ENCODE measurements at places on chromosomes 2 and 18.

DNA sequence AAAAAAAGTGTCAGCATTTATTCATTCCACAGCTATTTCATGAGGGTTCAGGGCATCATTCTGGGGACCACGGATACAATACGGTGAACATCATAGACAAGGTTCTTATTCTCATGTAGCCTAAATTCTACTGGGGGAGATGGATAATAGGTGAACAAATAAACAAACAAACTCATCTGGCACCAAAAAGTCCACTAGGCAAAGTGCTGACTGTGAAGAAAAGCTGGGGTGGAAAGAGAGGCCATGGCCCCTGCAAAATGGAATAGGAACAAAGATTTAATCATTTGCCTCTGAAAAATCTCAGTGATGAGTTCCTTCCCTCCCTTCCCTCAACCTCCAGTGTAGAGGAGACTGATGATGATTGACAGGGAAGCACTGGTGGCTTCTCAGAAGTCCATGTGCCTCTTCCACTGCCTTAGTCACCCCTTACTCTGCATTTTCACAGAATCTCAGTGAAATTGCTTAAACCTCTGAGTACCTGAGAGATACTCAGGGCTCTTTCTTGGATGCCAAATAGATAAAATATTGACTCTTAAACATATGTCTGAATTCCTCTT is 69.3 kb upstream of the IL1R1 start:
- DNase-seq, result no peak

- no peak for DNase-seq
Observed at GRCh38 chr2:191434072-191434471, 188.9 kb downstream of the MYO1B start.

DNA sequence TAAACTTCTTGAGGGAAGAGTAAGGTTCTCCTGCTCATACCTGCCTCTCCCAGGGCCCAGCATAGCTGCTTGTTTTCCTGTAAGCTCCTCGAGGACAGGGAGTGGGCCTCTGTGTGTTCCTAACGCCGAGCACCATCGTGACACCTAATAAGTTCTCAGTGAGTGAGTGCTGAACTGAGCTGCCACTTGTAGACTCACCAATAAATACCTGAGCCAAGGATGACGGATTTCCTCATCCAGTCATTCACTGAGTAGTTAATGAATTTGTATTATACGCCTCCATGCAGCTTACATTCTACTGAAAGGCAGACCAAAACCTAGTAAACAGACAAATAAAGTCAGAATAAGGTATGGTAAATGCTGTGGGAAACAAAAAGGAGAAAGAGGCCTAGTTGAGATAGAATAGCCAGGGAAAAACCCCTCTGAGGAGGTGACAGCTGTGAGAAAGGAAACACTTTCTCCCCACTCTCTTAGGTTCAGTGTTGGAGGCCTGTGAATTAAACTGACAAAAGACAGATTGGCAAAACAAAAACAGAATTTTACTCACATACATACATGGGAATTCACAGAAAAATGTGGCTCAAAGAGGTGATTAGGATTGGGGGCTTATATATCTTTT is 138.6 kb downstream of the B3GNT2 start:
- no peak for DNase-seq

- no peak for DNase-seq
Observed at GRCh38 chr2:153823880-153824279, 47.8 kb upstream of the GALNT13 start.

DNA sequence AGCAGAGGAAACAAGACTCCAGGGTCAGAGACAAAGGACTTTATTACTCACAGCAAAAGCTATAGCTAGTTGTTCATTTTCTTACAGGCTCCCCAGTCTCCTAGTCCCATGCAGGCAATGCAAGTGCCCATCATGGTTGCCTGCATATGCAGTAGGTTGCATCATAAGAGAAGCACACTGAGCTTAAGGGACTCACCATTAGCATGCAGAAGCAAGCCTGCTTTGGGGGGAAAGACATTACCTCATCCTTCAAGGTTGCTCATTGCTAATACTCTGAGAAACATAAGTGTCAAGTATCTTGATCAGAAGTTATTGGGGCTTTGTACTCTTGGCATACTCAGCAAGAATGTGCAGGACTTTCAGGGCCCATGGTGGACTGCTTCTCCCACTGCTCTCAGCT is 114.6 kb upstream of the CCDC68 start:
- DNase-seq, result no peak

- no peak for DNase-seq
Observed at GRCh38 chr2:223095207-223095606, 43.2 kb downstream of the KCNE4 start.

DNA sequence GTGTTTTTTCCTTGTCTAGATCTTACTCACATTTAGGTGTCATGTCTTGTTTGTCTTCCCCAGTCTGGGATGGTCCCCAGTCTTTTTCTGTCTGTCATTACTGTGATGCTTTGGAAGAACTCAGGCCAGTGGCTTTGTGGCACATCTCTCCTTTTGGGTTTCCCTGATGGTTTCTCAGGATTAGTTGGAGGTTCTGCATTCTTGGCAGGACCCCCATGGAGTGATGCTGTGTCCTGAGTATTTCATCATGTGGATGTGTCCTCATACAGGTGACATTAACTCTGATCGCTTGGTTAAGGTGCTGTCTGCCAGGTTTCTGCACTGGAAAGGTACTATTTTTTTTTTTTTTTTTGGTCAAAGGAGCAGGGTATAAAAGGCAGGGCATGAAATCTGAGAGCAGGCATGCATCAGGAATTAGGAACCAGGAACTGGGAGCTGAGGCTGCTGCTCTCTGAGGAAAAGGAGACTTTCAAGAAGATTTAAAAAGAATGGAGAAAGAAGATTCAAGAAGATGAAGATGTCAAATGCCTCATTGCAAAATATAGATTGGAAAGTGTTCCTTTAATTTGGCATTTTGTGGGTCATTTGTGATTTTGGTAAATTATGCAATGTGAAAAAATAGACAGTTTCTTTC is 85.3 kb downstream of the NUP35 start:
- DNase-seq, result no peak

DNA sequence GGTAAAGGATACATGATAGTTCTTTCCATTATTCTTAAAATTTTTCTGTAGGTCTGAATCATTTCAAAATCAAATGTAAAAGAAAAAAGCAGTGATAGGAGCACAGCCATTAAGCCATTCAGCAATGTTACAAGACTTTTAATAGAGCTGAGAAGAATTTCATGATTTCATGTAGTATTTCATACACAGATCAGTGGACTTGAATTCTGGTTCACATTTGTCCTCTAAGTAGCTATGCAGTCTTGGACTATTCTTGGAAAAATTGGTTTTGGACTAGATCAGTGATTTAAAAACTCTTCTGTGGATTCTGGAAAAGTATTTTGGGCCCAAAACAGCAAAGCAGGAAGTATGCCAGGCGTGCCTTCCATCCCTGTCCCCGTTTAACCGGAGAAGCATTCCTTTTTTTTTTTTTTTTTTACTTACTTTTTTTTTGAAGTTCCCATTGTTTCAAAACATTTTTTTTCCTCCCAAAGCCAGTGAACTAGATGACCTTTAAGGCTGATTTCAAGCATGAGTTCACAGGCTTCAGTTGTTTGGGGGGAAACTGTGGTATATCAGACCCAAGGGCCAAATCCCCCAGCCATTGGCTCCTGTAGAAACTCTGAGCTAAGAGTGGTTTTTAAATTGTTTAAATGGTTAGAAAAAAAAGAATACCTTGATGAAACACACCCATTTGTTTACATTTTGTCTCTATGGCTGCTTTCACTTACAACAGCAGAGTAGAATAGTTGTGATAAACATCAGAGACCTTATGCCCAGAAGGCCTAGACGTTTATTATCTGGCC is 17.5 kb upstream of the POLI start:
- DNase-seq, result no peak

DNA sequence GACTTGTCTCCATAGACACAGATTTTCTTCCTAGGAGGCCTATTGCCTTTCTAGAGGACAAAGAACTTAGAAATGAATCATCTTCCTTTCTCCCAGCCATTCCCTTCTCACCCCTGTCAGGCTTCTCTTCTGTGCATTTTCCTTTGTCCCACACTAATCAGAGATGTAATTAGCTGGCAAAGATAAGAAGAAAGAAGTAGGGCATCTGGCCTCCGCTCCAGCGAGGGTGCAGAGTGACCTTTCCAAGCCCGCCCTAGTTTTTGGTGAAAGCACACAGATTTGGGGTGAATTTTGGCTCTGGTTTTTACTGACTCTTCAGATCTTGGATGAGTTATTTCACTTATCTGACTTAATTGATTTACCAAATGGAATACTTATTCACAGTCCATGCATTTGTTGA is 626.5 kb downstream of the ZEB2 start:
- DNase-seq, result no peak

DNA sequence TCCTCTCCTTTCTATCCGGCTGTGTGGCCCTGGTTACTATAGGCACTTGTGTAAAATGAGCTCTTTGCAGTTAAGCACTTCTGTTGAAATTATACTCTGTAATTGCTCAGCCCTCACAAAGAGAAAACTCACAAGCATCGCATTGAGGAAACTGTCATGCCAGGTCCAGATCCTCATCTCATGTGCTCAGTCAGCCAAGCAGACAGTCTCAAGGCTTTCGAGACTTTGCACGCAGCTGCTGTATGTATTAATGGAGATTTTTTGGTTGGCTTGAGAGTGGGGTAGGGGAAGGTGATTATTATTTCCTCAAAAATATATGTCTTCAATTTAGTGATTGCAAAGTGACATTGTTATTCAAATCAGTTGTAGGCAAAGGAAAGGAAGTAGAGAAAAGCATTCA is 33.0 kb upstream of the PHLPP1 start:
- DNase-seq, result no peak

GRCh38 chr2:26238311-26238958 is 6.0 kb downstream of the HADHA start:
- no peak for DNase-seq

- no peak for DNase-seq
Observed at GRCh38 chr2:57850415-57851130, 196.0 kb upstream of the VRK2 start.

DNA sequence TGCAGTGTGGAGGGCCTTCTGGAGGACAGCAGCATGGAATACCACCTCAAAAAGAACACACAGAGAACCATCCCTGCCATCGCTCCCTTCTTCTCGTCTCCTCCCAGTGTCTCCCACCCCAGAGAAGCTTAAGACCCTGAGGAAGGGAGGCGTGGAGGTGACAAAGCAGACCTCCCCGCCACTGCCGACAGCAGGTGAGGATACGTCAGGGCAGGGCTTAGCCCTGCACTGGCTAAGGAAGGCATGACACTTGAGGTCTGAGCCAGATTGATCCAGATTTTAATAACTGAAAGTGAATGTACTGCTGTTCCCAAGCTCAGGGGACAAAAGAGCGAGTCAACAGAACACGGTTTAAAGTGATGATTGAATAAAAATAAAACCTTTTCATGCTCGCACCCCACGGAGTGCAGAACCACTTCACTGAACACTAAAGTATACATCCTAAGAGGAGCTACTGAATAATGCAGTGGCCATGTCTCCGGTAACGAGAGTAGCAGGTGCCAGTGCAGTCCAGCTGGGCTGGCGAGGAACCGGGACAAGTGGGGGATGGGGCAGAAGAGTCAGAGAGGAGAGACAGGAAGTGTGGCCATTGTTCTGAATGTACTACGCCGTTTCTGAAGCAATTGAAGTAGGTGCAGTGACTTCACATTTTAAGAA is 391.0 kb downstream of the CDH2 start:
- DNase-seq, result no peak

DNA sequence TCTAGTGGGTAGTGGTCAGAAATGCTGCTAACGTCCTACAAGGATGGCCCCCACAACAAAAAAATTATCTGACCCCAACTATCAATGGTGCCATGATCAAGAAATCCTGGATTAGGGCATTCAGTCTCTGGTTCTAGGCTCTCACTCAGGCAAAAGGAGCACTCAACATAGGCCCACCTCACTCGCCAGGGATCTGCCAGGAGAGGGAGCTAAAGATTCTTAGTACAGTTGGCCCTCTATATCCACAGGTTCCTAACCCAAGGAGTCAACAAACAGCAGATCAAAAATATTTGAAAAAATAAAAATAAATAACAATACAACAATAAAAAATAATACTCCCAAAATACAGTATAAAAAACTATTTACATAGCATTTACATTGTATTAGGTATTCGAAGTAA is 10.0 kb downstream of the SLC4A5 start:
- DNase-seq, result no peak

- no peak for DNase-seq
Observed at GRCh38 chr2:64840426-64840881, 148.7 kb upstream of the SLC1A4 start.

DNA sequence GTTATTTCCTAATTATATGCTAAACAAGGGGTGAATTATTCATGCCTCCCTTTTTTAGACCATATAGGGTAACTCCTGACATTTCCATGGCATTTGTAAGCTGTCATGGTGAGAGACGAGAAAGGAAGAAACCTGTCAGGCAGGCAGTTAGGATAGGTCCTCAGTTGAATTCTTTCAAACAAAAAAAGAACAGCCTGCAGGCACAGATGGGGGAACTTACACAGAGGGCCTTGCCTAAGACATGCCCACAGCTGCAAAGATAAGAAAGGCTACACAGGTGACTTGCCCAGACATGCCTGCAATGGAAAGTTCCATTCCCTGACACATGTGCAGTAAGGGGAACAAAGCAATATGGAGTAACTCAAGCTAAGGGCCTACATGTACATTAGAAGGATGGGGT is 128.1 kb downstream of the TMEM163 start:
- DNase-seq, result no peak

DNA sequence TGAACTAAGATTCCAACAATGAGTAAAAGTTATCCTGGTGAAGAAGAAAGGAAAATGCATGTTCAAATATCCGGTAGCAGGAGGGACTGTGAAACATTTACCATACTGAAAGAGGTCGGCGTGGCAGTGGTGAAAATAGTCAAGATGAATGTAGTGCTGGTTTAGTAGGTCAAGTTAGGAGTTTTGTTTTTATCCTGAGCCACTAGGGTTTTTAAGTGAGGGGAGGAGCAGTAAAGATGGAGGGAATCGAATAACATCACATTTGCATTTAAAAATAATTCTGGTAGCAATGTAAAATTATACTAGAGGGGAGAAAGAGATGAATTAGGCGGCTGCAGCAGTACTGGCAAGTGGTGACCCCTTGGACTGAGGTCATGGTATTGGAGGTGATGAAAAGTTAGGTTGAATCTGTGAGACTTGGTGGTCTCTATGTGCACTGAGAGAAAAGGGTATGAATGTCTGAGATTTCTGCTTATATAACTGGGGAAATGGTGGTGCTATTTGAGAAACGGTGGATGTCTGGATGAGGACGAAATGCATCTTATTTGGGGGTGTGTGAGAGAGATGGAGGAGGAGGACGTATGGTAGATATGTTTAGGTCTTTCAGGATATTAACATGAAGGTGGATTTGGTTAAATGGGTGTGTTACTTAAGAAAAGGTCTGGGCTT is 5.9 kb downstream of the VAPA start:
- no peak for DNase-seq

DNA sequence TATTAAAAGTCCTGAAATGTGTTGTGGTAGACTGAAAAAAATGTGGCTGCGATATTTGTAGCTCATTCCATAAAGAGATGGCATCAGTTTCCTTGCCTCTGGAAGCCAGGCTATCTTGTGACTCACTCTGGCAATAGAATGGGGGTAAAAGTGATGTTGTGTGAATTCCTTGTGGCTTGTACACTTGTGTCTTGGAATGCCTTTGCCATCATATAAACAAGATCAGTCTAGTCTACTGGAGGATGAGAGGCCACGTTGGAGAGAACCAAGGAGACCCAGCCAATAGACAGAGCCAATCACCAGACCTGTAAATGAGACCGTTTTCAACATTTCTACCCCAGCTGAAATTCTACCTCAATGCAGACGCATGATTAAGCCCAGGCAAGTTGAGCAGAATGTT is 254.1 kb downstream of the TRIB2 start:
- DNase-seq, result no peak

GRCh38 chr2:171985076-171985475 is 14.7 kb upstream of the METAP1D start:
- DNase-seq, result no peak
